ENCODE measurements at places on chromosomes 5 and 9.

DNA sequence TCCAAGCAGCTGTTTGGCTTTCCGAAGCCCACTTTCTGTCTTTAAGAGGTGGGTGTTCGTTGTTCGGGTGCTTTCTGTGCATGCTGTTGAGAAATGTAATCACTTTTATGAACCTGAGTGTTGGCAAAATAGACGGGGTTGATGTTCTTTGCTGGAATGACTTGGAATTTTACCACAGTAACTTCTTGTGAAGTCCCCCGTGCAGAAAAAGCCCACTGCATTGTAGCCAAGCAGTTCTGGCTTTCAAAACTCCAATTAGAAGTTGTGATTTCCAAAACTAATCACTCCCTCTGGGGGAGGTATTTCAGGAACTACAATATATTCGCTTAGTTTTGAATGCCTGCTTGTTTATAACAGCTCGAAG lies 111.1 kb downstream of the PAM start:
- no peak for DNase-seq

GRCh38 chr5:1781726-1782384 lies 17.8 kb downstream of the MRPL36 start:
- no peak for DNase-seq

GRCh38 chr5:55176176-55176818 lies 3.3 kb upstream of the CDC20B start:
- DNase-seq, result peak; percentile 2

- DNase-seq, result no peak
Measured at GRCh38 chr5:15791859-15792258, 291.9 kb downstream of the FBXL7 start.

DNA sequence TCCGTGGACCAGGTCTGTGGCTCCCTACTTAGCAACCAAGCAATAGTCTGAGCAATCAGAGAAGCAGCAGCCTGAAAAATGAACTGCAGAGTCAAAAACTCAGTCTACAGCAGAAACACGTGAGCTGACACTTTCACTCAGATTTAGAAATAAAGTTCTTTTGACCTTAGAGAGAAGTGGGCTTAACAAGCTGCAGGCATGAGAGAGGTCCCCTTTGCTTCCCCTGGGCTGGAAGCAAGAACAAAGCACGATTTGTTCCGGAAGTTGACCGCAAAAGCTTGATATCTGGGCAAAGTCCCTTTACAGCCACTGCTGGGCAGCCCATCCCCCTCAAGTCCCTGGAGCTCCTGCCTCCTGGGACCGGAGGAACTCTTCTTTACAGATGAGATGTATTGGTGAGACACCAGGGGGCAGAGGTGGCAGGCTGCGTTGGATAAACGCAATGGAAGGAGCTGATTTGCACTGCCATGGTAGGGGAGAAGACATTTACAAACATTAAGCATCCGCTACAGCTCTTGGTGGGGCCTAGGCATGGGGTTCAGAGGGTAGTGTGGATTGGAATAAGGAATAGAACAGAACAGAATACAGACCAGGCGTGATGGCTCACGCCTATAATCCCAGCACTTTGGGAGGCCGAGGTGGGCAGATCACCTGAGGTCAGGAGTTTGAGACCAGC lies 5.8 kb upstream of the SOWAHA start:
- no peak for DNase-seq

Measured in activated CD4-positive, alpha-beta T cell treated with anti-CD3 and anti-CD28 coated beads for 4 hours (primary cell).